Adrenal gland (tissue), 19 donors: ENCODE measurements at places on chromosomes 1 and 21. TPM values are rescaled to one million over a fixed set of nuclear protein-coding genes. Genes with fewer than 3 reads are reported as not detected.
A peak's percentile ranks its signal among the peaks of the same experiment; 100 is the strongest.

DNA sequence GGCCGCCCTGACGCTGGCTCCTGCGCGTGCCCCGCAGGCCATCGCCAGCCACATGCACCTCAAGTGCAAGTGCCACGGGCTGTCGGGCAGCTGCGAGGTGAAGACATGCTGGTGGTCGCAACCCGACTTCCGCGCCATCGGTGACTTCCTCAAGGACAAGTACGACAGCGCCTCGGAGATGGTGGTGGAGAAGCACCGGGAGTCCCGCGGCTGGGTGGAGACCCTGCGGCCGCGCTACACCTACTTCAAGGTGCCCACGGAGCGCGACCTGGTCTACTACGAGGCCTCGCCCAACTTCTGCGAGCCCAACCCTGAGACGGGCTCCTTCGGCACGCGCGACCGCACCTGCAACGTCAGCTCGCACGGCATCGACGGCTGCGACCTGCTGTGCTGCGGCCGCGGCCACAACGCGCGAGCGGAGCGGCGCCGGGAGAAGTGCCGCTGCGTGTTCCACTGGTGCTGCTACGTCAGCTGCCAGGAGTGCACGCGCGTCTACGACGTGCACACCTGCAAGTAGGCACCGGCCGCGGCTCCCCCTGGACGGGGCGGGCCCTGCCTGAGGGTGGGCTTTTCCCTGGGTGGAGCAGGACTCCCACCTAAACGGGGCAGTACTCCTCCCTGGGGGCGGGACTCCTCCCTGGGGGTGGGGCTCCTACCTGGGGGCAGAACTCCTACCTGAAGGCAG is 23.4 kb upstream of the ARF1 start:
- no peak for DNase-seq

- no peak for DNase-seq
These were observed 18.9 kb downstream of the NECAP2 start for GRCh38 chr1:16459352-16459925.

DNA sequence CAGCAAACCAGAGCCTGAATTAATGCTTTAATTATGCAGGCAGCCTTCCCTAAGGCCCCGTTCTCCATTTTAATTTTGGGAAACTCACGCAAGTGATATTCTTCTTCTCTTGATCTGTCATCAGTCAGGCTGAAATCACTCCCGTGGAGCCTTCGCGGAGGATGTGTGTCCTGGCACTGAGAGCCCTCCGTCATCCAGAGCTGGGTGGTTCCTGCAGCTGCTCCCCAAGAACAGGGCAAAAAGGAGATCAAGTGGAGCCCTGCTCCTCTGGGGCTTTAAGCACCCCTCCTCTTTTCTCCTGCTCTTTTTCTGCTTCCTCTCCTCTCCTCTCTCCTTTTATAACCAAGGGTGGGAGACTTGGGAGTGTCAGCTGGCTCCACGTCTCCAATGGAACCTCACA is 133.2 kb upstream of the CACNA1E start:
- DNase-seq, result no peak

DNA sequence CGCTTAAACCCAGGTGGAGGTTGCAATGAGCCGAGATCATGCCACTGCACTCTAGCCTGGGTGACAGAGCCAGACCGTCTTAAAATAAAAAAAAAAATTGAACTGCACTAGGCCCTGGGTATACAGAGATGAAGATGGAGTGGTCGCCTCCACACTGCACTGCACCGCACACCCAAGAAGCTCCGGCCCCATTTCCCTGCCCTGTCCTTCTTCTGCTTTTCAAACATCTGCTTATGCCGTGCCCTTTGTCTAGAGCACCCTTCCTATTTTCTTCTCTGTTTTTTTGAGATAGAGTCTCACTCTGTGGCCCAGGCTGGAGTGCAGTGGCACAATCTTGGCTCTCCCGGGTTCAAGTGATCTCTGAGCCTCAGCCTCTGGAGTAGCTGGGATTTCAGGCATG is 17.4 kb downstream of the IQGAP3 start:
- DNase-seq, result no peak

GRCh38 chr1:211688421-211688820 is 13.0 kb upstream of the NEK2 start:
- no peak for DNase-seq

GRCh38 chr1:208516780-208517179 is 272.6 kb upstream of the PLXNA2 start:
- no peak for DNase-seq

DNA sequence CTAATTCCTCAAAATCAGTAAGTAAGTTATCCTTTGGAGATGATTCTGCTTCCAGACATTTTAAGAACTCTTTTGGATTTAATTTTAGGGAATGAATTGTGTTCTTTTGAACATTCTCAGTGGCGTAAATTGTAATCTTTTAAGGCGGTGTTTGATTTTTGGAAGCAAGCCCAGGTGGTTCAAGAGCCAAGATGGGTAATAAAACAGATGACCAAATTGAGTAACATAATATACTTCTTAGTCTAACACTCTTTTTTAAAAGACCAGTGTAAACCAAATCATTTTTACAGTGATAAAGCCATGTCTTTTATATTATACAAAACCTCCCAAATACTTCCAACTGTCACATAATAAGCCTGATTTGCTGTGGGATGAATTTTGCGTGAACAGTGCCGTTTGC is 133.8 kb downstream of the LRRC40 start:
- DNase-seq, result peak; percentile 2

DNA sequence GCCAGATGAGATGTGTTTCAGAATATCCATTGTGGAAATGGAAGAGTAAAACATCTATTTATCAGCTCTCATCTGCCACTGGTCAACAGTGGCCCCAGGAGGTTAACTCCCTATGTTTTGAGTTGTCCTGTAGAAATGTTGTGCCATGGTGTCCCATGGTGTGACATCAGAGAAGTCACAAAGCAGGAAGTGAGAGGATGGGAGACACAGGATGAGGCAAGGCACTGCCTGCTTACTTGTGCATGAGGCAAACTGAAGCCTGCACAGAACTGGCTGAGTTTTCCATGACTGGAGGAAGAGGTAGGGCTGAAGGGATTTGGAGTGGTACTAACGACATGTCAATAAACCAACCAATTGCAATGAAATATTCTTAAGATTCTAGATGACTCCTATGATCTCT is 131.5 kb upstream of the ZNF644 start:
- no peak for DNase-seq

DNA sequence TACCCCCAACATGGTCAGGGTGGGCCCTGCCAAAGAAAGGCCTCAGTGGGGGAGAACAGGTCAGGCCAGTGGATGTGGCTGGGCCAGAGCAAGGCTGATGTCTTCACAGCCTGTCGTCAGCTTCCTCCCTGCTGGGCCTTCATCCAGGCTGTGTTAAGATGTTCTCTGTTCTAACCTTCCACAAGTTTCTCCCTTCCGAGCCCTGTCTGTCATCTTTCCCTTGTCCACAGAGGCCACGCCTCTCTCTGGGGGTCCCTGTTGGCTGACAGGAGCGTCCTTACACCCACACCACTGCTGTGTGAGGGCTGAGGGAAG is 36.2 kb downstream of the SIM2 start:
- no peak for DNase-seq

DNA sequence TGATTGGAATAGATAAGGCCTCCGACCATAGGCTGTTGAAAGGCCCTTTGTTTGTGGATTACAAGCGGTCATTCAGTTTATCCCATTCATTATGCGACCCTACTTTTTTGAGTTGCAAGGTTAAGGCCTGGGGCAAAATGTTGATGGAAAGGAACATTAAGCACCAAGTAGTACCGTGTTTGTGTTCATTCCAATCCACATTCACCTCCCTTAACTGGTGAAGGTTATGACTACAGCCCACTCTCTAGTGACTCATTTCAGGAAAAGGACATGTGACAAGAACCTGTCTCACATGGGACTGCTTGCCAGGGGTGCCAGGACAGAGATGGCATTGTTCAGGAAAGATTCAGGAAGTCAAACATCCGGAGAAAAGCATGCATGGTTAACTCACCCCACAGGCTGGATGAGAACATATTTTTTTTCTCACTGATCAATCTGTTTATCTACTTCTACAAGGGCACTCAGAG is 81.6 kb downstream of the CD58 start:
- no peak for DNase-seq

DNA sequence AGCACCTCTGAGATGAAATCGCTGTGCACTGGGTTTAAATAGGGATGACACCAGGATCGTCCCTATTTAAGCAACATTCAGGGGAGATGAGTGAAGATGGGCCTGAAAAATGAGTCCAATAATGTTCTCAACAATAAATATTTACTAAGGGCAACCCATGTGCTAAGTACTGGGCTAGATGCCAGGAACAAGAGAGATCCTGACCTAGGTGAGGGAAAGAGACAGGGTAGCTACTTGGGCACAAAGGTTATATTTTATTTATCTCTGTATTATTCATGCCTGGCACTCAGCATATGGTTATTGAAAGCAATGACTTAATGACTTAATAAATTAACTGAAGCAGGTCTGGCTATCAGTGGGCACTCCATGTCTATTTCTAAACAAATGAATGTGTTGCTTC is 27.4 kb upstream of the AVPR1B start:
- no peak for DNase-seq

DNA sequence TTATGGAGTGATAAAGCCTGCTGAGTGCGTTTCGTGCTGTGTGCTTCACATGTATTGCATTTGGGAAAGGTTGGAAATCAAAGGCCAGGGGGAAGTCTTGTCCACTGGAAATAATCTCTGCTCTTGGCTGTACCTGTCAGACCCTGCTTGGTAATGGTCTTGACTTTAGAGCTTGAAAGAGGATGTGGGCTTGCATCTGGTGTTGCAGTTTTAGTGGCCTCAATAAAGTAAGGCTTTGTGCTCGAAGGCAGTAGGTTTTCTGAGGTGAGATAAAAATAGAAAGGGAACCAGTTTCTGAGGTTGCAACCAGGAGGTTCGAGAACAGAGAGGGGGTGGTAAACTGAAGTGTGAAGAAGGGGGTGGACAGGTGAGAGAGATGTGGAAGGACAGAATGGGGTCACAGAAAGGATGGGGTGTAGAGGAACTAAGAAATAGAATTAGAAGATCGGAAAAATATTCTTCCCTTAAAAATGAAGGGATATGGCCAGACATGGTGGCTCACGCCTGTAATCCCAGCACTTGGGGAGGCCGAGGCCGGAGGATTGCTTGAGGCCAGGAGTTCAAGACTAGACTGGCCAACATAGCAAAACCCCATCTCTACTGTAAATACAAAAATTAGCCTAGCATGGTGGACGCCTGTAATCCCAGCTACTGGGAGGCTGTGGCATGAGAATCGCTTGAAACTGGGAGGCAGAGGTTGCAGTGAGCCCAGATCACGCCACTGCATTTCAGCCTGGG is 1.5 kb downstream of the S100PBP start:
- no peak for DNase-seq

DNA sequence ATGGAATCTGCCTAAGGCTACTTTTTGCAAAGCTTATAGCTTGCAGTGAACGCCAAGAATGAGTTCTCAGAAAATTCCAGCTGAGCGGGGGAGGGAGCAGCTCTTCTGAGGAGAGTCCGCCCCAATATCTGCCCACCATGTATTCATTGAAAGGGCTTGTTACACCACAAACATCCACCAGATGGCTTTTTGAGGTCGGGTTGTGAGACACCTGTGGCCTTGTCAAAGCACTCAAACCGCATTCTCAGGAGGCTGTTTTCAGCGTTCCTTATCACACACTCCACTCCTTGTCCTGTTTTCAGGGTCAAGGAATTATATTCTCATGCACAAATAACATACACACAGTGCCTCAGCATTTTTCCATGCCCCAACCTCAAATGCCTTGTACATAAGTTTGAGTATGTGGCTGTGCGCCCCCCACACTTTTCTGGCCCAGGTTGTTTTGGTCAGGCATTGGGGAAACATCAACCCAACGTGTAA is 3.9 kb upstream of the C4BPB start:
- peak; percentile 53 for DNase-seq

DNA sequence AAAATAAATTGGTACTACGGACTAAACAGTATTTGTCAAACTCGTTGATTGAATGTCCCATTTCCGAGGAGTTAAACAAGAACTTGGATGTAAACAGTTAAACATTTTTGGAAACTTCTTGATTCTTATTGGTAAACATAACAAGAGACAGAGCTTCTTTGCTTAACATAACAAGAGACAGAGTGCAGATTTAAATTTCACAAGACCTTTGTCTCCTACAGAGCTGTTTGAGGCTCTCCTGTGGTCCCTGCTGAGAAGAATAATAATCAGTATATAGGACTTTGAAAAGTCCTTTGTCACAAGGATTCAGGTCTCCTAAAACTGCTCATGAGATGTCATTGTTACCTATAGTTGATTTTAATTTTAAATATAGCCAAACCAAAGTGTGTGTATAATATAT is 170.6 kb upstream of the C21orf91 start:
- DNase-seq, result no peak

- no peak for DNase-seq
These were observed 78.4 kb upstream of the RGS21 start for GRCh38 chr1:192238421-192238820.

- DNase-seq, result no peak
These were observed 3.0 kb upstream of the RIT1 start for GRCh38 chr1:155913969-155914757.

GRCh38 chr1:22470227-22470626 is 18.6 kb downstream of the ZBTB40 start:
- no peak for DNase-seq

DNA sequence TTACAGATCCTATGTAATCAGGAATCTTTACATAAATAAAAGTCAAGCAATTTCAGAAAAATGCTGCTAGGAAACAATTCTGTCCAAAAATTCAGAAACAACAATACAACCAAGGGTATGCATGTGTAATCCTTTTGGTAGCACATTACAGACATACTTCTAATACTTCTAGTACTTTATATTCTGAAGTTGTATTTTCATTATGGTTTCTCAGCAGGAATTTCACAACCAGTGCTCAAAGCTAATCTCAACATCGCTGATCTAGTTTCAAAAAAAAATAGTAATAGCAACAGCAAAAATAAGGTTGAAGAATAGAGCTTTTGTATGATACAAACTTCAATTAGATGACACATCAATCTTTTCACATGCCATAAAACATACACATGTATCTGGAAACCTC is 545.2 kb downstream of the LTN1 start:
- no peak for DNase-seq

GRCh38 chr21:41379901-41380300 is 18.1 kb downstream of the MX2 start:
- no peak for DNase-seq

- peak; percentile 53 for DNase-seq
These were observed 28.6 kb downstream of the AGPAT3 start for GRCh38 chr21:43893536-43894205.

- no peak for DNase-seq
These were observed 2.1 kb downstream of the TIE1 start for GRCh38 chr1:43302721-43303470.

GRCh38 chr1:159509440-159510228 is 26.2 kb downstream of the OR10J5 start:
- DNase-seq, result no peak

The TENT5C gene
- polyA plus RNA-seq, result 0.72 TPM

The TESK2 gene
- 1.7 TPM for polyA plus RNA-seq

The DCST1 gene
- polyA plus RNA-seq, result not detected

The FCGR1A gene
- 64.2 TPM for polyA plus RNA-seq

The ATF3 gene
- 14.5 TPM for polyA plus RNA-seq

The TBX19 gene
- polyA plus RNA-seq, result 2.2 TPM

The KRTAP24-1 gene
- not detected for polyA plus RNA-seq

The PRELP gene
- 12.3 TPM for polyA plus RNA-seq

The RGS4 gene
- polyA plus RNA-seq, result 4.1 TPM

The MPZ gene
- 7.9 TPM for polyA plus RNA-seq

The ANGPTL1 gene
- polyA plus RNA-seq, result 81.1 TPM

The VSIG8 gene
- polyA plus RNA-seq, result 0.80 TPM

The FCRL1 gene
- 0.03 TPM for polyA plus RNA-seq

The IVL gene
- polyA plus RNA-seq, result 0.16 TPM

The MTX1 gene
- 26.7 TPM for polyA plus RNA-seq
